ENCODE measurements at places on chromosomes 6 and 20.

DNA sequence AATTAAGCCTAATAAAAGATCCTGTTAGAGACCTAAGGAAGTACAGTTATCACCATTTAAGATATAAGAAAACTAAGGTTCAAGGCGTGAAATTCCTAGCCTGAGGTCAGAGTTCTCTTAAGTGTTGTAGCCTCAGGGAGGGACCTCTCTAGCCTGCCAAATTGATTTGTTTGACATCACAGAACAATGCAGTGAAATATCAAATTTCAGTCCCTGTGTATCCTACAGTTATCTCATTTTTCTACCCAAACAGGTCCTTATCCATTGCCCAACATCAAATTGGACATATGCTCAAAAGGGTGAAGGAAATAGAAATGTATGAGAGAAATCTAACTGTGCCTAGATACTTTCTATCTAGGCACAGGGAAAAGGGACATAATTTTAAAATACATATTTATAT is 63.0 kb downstream of the NCOA7 start:
- H3K27ac ChIP-seq: no peak overlapping the region
- no peaks in the 10 kb centered on the region for H3K27me3 ChIP-seq
- no peaks in the 10 kb centered on the region for H3K36me3 ChIP-seq

- DNase-seq: no peak
- H3K36me3 ChIP-seq: no peaks in the 10 kb centered on the region
- peaks cover 2% of the 10 kb centered on the region for H3K4me1 ChIP-seq
- no peaks in the 10 kb centered on the region for H3K27me3 ChIP-seq
- H3K27ac ChIP-seq: no peak overlapping the region
- no peak overlapping the region for H3K4me3 ChIP-seq
Measured at GRCh38 chr6:14660806-14661579, 543.4 kb downstream of the CD83 start.

- H3K36me3 ChIP-seq: no peaks in the 10 kb centered on the region
- no peaks in the 10 kb centered on the region for H3K27me3 ChIP-seq
- H3K4me1 ChIP-seq: no peaks in the 10 kb centered on the region
- H3K27ac ChIP-seq: no peak overlapping the region
- DNase-seq: peak; percentile 72
Measured at GRCh38 chr6:13863699-13864155, 49.4 kb upstream of the MCUR1 start.

GRCh38 chr20:44641325-44641724 is 10.2 kb downstream of the ADA start:
- H3K27me3 ChIP-seq: no peaks in the 10 kb centered on the region
- no peaks in the 10 kb centered on the region for H3K36me3 ChIP-seq
- H3K4me3 ChIP-seq: no peak overlapping the region
- no peak overlapping the region for H3K27ac ChIP-seq

DNA sequence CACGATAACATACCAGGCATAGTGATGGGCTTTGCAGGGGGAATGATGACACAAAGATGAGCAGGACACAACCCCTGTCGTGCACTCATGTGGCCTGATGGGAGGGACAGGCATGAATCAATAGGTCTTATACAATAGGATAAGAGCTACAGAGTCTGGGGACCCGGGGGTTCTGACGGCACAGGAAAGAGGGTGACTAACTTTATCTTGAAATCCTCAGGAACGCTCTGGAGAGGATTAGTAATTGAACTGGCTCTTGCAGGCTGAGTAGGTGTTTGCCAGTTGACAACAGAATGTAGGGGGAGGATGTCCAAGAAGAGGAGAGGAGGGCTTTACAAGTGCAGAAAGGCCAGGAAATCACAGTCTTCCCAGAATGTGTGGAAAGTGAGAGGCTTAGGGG is 219.9 kb upstream of the ECI2 start:
- no peak overlapping the region for H3K27ac ChIP-seq
- H3K27me3 ChIP-seq: no peaks in the 10 kb centered on the region
- peak; percentile 46 for DNase-seq
- no peak overlapping the region for H3K4me3 ChIP-seq
- H3K4me1 ChIP-seq: no peaks in the 10 kb centered on the region

- no peaks in the 10 kb centered on the region for H3K36me3 ChIP-seq
- H3K4me1 ChIP-seq: peaks cover 3% of the 10 kb centered on the region
- H3K4me3 ChIP-seq: no peak overlapping the region
- no peak overlapping the region for H3K27ac ChIP-seq
- no peaks in the 10 kb centered on the region for H3K27me3 ChIP-seq
- peak; percentile 98 for DNase-seq
Measured at GRCh38 chr20:35303735-35304491, 11.7 kb upstream of the FAM83C start.

- H3K4me1 ChIP-seq: no peaks in the 10 kb centered on the region
- H3K36me3 ChIP-seq: no peaks in the 10 kb centered on the region
- no peak overlapping the region for H3K4me3 ChIP-seq
- H3K27me3 ChIP-seq: no peaks in the 10 kb centered on the region
- H3K27ac ChIP-seq: no peak overlapping the region
Measured at GRCh38 chr6:24060982-24061754, 64.8 kb upstream of the NRSN1 start.

DNA sequence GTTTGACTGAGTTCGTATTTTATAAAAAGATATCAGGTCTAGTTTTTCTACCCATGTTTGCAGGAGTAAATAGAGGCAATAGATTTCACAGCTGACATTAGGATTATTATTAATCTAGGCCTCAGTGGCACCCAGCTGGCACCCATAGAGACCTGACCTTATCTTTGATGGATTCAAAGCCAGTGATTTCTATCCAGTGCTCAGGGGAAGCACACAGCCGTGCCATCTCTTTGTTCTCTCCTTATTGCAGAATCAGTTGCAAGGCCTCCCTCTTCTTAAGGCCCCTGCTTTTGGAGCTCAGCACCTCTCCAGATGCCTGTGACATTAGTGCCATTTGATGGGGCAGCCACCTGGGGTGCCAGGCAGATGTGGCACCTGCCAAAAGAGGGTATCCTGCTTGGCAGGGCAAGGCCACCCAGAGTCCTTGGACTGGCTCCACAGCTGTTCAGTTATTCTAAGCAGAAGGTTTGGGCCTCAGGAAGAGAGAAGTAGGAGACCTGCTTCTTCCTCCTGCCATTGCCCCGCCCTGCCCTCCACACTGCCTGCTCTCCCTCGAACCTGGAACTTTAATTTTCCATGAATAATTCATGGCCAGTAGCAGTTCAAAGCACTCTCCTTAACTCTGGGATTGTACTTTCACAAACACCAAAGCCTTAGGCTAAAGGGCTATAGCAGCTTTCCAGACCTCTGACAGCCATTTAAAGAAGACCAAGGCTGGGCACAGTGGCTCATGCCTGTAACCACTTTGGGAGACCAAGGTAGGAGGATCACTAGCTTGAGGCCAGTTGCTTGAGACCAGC is 206.3 kb downstream of the ZDHHC14 start:
- DNase-seq: no peak
- no peaks in the 10 kb centered on the region for H3K27me3 ChIP-seq
- no peaks in the 10 kb centered on the region for H3K4me1 ChIP-seq
- no peak overlapping the region for H3K27ac ChIP-seq
- H3K4me3 ChIP-seq: no peak overlapping the region
- H3K36me3 ChIP-seq: no peaks in the 10 kb centered on the region

GRCh38 chr6:12614456-12614855 is 102.1 kb upstream of the PHACTR1 start:
- H3K4me1 ChIP-seq: no peaks in the 10 kb centered on the region
- no peak overlapping the region for H3K27ac ChIP-seq
- H3K36me3 ChIP-seq: no peaks in the 10 kb centered on the region

DNA sequence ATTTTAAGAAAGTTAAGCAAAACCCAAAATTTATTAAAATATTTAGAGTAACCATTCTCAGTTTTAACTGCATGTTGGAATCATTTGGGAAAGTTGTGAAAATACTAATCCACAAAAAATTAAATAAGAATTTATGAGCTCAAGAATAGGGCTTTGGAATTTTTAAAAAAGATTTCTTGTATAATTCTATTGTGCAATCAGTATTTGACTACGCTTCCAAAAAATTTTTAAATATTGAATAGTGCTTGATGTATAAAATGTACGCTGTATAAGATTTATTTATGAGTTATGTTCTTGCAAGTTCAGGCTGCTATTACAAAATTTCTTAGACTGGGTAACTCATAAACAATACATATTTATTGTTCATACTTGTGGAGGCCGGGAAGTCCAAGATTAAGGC is 571.7 kb downstream of the MMUT start:
- DNase-seq: no peak
- no peaks in the 10 kb centered on the region for H3K27me3 ChIP-seq
- H3K4me1 ChIP-seq: no peaks in the 10 kb centered on the region
- H3K36me3 ChIP-seq: no peaks in the 10 kb centered on the region
- no peak overlapping the region for H3K4me3 ChIP-seq

DNA sequence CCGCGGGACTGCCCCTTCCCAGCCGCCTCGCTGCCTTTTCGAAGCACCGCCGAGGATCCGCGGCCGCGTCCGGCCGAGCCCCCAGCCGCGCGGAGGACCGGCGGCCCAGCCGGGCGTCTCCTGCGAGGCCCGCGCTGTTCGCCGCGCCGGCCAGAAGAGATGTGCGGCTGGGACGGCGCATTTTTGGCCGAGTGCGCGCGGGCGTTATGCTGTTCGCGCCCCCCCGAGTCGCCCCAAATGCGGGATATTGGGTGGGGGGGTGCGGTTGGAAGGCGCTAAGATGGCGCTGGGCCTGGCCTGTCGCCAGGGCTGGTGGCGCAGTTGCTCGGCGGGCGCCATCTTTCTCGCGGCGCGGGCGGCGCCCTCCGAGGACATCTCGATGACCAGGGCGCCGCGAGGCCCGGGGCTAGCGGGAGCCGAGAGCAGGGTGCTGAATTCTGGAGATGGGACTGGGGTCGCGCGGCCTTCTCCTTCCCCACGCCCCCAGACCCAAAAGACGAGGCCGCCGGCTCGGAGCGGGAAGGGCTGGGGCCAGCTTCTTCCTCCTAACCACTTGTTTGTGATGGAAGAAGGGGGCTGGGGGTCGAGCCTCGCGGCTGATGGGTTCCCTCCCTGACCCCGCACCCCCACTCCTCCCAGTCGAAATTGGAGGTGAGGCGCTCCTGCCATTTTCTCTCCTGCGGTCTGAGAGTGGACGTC is 1.5 kb downstream of the BICRAL start:
- H3K27me3 ChIP-seq: no peaks in the 10 kb centered on the region
- peak; percentile 66 for DNase-seq
- H3K4me1 ChIP-seq: peaks cover 1% of the 10 kb centered on the region
- H3K36me3 ChIP-seq: no peaks in the 10 kb centered on the region
